Hippocampal formation (tissue), 2 donors: ENCODE measurements at places on chromosomes 1 and 21.

DNA sequence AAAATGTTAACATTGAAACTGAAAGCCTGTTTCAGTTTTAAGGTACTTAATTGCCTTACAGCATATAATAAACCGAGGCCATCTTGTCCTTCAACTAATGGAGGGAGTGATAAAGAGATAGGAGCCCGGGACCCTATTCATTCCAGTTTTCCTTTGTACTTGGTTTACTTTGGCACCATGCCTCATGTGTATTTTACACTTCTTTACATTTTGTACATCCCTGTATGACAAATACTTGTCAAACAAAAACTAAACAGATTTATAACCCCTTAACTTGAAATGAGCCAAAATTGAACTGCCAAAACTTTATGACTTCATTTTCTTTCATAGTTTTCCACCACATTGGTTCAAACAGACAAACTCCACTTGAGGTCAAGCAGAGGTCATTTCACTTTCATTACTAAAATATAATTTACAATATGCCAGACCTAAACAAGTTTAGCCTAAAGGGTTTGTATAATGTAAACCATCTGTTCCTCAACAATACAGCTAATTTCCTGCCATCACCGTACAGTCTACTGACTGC is 30.9 kb upstream of the UBE2U start:
- DNase-seq = no peak

- no peak for DNase-seq
Observed at GRCh38 chr1:61143821-61144424, 61.6 kb downstream of the NFIA start.

DNA sequence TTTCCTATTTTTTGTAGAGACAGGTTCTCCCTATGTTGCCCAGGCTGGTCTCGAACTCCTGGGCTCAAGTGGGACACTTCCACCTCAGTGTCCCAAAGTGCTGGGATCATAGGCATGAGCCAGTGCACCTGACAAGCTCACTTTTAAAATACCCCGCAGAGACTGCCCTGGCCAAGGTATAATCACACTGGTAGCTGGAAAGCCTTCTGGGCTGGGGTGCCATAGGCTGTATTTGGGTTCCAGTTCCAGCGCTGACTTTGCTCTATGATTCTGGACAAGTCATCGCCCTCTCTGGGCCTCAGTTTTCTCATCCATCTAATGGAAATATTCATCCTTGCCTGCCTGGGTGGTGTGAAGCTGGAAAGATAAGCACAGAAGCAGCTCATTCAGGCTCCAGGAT is 10.4 kb downstream of the LDLRAD1 start:
- no peak for DNase-seq

DNA sequence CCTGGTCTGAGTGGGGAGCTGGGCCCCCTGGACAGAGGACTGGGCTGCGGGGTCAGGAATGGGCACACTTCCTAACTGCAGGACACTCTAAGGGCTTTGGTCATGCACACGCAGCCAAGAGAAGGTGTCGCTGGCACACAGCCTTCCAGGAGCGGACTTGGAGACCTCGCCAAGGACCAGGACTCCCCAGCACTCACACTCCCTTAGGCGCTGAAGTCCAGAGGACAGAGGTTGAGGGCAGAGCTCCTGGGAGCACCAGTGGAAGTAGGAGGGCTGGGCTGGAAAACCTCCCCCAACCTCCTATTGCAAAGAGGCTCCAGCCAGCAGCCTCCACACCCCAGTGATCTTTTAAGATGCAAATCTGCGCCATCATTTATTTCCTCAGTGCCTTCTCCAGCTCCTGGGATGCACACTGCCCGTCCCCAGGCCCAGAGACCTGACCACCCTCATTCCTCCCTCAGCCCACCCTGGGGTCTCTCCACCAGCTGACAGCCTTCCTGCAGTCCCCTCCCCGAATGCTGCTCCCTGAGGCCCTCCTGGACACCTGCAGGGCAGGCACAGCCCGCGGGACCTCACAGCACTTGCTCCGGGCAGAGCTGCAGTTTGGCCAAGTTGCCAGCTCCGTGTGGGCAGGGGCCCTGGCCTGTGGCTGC is 3.0 kb downstream of the TSPEAR start:
- no peak for DNase-seq

- no peak for DNase-seq
Observed at GRCh38 chr21:34944015-34944755, 104.9 kb downstream of the RUNX1 start.

DNA sequence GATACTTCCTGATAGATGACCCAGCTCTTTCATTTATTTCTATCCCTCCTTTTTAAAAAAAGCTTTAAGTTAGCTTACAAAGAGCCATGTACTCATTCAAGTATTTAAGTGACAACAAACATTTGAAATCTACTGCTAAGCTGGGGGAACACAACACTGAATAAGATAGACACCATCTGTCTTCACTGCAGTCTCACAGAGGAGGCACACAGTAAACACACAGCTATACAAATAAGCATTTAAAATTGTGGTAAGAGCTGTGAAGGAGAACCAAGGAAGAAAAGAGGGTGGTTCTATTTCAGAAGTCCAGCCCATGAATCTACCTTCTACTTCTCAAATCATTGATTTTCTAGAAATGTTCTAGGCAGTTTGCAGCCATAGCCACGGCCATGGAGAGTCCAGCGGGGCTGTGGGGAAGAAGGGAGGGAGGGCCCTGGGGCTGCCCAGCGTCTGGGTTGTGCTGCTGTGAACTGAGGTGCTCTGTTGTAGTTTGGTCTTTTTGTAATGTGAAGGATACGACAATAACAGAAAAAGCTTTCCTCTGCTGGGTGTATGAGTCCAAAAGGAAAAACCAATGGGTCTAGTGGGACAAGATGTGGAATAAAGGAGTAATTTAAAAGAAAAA is 28.2 kb downstream of the PRDM2 start:
- no peak for DNase-seq

GRCh38 chr1:116514708-116515525 is 55.9 kb downstream of the CD58 start:
- no peak for DNase-seq

DNA sequence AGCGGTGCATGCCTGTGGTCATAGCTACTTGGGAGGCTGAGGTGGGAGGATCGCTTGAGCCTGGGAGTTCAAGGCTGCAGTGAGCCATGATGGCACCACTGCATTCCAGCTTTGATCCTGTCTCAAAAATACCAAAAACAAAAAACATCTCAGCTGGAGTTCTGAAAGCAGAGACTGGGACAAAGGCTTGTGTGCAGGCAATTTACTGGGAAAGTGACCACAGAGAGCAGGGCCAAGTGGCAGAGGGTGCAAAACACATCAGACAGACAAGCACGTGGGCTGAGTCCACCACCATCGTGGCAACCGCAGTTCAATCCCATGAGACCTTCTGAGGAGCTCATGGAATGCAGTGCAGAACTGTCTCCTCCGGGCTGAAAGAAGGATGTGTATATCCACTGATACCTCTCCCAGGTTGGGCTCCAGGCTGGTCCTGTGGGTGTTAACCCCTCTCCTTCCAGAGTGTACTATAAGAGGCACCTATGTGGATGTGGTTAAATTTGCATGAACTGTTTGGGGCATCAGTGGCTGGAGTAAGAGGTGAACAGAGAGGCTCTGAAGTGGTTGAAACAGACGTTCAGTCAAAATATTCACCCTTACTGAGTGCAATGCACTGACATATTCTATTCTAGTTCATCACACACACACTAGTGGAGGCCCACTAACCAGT is 10.8 kb downstream of the PIGP start:
- no peak for DNase-seq

- DNase-seq = no peak
Observed at GRCh38 chr1:36151134-36151844, 2.0 kb upstream of the TRAPPC3 start.

GRCh38 chr1:243841507-243841906 is 8.5 kb downstream of the AKT3 start:
- DNase-seq = no peak

- no peak for DNase-seq
Observed at GRCh38 chr1:60637651-60638050, 444.7 kb upstream of the NFIA start.

- DNase-seq = no peak
Observed at GRCh38 chr21:44547656-44548331, 3.5 kb downstream of the KRTAP10-2 start.

DNA sequence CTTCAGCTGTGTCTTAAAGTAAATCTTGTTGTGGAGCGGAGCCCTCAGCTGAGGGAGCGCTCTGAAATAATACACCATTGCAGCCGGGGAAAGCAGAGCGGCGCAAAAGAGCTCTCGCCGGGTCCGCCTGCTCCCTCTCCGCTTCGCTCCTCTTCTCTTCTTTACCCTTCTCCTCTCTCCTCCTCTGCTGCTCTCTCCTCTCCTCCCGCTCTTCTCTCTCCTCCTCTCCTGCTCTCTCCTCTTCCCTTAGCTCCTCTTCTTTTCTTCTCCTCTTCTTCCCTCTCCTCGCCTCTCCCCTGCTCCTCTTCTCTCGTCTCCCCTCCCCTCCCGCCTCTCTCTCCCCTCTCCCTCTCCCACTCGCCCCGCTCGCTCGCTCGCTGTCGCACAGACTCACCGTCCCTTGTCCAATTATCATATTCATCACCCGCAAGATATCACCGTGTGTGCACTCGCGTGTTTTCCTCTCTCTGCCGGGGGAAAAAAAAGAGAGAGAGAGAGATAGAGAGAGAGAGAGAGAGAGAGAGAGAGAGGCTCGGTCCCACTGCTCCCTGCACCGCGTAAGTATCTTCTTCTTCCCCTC is at the start of gene PROX1:
Gene PROX1, plus strand, starts transcription at position 47 of the 580 bp plus-strand sequence. CDS start 8,563 bp downstream, outside the sequence.
- peak; percentile 56 for DNase-seq

- DNase-seq = no peak
Observed at GRCh38 chr1:56426587-56427381, 152.6 kb downstream of the PLPP3 start.

DNA sequence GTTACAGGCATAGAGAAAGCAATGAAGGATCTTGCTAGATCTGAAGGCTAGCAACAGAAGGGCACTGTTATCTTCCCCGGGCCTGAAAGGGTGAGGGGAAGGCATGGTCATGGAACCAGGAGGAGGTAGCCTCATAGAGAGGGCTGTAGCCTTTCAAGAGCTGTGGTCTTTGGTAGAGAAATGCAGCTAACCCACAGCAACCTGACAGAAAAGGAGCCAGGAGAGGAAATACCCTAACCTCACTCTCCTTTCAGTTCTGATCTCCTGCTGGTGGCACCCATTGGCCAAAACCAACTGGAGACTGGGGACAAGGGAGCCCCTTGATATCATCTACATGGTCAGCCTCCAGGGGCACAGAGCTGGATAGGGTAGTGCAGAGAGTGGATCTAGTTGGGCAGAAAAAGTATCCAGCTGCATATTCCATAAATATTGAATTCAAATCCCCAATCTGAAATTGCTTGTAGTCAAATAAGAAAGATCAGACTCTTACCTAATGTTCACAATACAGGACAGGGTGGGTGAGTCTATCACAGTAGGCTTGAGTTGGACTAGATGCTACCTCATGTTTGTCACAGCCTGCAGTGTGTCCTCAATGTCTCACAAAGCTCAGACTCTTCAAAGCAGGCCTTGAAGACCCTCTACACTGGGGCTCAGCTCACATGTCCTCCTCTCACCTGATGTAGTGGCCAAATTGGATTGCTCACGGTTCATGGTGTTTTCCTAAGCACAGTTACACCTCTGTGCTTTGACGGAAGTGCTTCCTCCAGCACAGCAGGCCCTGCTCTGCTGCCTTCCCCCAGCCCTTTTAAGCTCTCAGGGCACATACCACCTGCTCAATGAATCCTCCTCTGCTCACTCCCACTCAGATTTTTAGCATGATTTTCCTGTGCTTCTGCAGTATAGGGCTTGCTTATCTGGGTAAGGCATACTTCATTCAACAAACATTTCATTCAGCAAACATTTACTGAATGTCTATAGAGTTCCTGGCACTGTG is 74.1 kb upstream of the JUN start:
- DNase-seq = no peak

DNA sequence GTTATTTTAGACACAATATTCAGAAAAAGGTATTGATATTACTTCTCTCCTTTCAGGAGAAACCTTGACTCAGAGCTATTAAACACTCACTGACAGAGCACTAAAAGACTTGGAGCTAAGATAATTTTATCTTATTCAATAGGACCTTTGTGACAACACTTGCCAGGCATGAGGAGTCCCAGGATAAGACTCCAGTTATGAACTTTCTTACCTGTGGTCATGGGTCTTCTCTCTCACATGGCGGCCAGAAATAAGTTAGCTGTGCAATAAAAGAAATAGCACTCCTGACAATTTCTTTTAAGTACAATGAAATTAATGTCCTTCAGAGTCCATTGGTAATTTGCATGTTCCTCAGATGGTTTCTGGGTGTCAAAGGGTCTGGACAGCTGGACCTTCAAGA is 382.1 kb downstream of the BRINP3 start:
- DNase-seq = no peak

DNA sequence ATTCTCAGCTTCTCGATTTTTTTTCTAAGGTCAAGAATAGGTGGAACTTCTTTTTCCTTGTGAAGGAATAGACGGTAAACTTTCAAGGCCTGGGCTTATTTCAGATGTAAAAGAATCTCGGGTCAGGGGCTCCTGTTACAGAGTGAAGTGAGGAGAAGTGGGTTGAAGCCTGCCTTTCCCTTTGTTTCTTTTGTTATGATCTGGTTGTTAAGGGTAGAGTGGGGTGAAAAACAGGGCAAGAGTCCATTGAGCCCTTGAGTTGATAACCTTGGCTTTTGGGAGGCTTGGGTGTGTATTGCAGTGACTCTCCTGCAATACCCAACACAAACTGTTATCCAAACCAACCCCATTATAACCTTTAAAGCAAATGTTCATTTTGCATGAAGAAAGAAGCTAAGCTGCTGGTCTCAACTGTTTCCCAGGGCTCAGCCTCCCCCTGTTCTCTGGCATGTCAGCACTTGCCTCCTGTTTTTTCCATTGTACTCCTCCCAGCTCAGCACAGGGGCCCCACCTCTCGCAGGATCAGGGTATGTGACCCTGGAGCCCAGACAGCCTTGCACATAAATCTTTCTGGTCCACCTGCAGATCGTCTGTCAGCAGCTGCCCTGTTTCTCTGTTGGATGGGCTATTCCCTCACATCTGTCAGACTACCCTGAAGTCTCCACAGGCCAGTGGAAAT is 102.4 kb downstream of the CACHD1 start:
- DNase-seq = no peak
